ENCODE measurements at places on chromosomes 3 and 15. TPM values are rescaled to one million over a fixed set of nuclear protein-coding genes. Genes with fewer than 3 reads are reported as not detected.

C3orf80 gene
- total RNA-seq: 0.28 TPM

DNA sequence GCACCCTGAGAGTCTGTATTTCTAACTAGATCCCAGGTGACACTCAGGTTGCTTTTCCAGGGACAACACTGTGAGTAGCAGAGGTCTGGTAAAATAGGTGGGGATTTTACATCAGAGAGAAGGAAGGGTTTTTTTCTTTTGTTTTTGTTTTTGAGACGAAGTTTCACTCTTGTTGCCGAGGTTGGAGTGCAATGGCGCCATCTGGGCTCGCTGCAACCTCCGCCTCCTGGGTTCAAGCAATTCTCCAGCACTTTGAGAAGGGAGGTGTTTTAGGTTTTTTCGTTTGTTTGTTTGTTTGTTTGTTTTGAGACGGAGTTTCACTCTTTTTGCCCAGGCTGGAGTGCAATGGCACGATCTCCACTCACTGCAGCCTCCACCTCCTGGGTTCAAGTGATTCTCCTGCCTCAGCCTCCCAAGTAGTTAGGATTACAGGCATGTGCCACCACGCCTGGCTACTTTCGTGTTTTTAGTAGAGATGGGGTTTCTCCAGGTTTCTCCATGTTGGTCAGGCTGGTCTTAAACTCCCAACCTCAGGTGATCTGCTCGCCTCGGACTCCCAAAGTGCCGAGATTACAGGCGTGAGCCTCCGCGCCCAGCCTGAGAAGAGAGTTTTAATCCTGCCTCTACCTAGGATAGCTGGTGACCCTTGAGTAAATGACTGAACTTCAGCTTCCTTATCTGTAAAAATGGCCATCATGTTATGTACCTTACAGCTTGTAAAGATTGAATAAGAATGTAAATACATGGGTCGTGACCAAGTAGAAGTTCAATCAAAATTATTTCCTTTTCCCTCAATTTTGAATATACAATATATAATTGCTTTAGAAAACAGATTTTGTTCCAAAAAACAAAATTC, 95.9 kb upstream of the FNDC3B start:
- no peak for DNase-seq

GRCh38 chr15:100842756-100843730, 36.6 kb upstream of the ALDH1A3 start:
- DNase-seq: no peak

DNA sequence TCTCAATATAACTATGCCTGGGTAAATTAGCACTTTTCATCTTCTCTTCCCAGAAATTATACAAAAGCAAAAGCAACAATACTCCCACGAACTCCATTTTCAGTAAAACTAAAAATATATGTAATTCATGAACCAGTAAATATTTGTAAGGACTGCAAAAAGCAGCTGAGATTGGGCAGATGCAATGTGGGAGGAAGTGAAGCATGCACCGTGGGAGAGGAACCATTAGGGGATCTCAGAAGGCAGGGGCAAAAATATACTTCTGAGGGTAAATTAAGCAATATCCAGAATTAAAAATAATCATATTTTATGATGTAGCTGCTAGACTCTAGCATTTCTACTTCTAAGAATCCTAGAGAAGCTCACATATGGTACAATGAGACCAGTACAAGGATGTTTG, 20.2 kb downstream of the CFAP91 start:
- DNase-seq: no peak

GRCh38 chr15:67968564-67968963, 85.6 kb upstream of the PIAS1 start:
- no peak for DNase-seq

PIF1 gene
- total RNA-seq: 8.1 TPM

GPX1 gene
- total RNA-seq: 589 TPM

- no peak for DNase-seq
Observed at GRCh38 chr3:33425453-33425852, 14.8 kb downstream of the UBP1 start.

GOLGA8Q gene
- total RNA-seq: 2.0 TPM

EOMES gene
- 1.3 TPM for total RNA-seq

LRRN1 gene
- total RNA-seq: 1.2 TPM

DNA sequence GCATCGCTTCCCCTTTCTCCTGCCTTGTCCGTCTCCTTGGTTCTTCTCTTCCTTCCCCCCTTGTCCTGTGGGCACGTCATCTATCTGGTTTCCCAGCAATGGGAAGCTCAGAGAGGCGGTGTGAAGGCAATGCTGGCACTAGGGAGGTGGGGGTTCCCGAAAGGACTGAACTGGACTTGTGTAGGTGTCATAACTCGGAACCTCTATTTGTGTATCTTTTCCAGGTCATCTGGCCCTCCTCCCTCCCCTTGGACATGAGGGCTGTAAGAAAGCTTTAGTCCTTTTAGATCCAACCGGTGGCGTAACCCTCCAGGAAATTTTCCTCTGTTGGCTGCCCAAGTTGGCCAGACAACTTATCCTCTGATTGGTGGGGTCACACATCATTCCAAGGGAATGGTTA, 231.5 kb upstream of the TLE3 start:
- DNase-seq: no peak

DNA sequence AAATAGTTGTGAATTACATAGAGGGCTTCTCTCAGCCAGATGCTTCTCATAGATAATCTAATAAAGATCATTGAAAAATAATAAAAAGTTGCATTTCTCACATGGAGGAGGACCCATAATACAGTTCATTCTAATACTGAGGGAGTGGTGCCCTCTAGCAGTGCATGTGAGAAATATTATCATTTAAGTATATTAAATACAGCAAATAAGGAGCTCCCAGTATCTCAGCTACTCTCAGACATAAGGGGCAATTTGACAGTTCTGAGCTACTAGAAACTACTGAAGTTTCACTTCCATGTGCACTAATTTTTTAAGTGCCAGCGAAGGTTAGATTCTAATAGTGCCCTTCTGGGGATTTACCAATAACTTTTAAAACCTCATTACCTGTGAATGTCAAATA, 188.3 kb downstream of the IL5RA start:
- DNase-seq: peak; percentile 41

ETFA gene
- total RNA-seq: 133 TPM

GNAT1 gene
- total RNA-seq: not detected

DOCK3 gene
- total RNA-seq: 0.34 TPM

KBTBD13 gene
- not detected for total RNA-seq

PLA2G4E gene
- total RNA-seq: 0.12 TPM

DNA sequence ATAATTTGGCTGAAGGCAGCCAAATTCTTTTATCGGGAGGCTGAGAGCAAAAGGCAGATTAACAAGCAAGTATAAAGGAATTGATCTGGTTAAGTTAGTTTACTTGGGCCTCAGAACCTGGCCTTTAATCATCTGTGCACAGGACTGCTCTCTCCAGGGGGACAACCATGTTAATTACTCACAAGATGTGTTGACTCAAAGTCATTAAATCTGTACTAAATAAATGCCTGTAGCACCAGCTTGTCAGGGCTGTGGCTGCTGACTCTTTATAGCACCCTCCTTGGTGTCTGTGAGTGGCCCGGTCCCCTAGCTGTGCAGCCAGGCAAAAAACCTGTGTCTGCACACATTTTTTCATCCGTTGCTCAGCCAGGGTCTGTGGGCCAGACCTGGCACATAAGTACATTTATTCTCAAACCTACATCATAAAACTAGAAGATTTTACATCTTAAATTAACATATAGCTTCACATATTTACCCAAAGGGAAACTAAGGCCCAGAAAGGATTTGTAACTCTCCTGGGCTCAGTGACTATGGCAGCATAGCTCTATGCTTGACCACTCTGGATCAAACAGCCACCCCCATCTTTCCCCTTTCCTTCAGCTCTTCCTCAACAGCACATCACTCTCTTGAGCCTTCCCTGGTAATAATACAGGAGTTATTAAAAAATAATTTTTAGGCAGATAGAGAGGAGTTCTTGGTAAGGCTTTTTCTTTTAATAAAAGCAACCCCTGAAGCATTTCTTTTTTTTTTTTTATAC, 51.4 kb downstream of the NCEH1 start:
- DNase-seq: no peak

DNA sequence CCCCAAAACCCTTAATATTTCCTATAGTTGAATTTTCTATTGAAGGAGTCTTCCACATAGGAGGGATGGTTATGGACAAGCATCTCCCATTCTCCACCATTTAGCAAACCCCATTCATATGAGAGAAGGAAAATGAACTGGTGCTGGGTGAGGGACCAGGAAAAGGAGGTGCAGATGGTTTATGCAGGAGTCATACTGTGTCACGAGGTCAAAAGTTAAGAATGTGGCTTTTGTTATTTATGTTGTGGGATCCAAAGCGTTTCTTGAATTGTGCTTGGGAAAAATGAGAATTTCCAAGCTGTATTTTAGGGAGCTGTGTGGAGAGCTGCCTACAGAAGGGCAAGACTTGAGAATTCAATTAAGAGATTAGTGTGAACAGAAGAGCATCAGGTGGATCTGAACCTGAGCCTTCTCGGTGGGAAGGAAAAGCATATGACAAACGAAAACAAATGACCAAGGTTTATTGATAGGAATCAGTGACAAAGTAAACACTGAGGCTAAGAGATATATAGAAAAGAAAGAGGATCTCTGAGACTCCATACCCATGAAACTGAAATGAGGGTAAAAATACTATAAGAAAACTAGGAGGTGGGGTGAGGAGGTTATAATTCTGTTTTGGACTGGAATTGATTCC, 473.3 kb upstream of the NR2F2 start:
- DNase-seq: no peak

DNA sequence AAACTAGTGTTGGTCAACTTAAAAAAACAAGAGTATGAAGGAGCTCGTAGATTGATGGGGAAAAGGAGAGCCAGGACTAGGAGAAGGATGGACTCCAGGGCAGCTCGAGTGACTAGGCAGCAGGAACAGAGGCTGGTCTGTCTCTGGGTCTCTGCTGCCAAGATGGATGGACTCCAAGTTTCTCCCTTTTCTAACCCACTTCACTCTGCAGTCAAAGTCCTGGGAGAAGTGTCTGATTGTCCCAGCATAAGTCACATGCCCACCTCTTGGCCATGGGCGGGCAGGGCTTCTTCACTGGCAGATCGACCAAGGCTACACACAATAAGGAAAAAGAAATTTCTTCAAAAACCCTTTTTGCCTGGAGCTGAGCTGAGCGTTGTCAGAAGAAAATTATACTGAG, 9.2 kb upstream of the EPB42 start:
- DNase-seq: no peak

DNA sequence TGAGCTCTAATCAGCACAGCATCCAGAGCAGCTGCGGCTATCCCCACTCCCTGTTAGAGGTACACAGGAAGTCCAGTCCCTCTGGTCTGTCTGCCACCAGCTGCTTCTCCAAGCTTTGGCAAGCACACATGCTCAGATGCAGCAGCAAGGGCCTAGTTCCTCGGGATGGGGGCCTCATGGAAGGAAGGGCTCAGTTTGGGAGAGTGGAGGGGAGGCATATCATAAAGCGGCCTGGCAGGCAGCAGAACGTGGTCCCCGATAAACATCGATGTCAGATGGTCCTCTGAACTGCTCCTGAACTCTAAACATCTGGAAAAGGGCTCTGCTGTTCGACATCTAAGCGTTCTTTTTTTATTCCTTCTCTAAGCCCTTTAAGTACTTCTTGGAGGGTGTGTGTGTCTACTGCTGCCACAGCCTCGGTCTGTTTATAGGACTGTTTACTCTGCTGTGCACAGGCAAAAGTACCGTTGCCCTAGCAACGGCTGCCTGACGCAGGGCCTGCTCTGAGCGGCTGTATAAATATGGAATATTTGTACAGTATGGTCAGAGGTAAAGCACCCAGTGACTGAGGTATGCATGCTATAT, 74.6 kb downstream of the PRICKLE2 start:
- DNase-seq: no peak

GRCh38 chr3:70360979-70361760, 48.7 kb upstream of the MDFIC2 start:
- peak; percentile 17 for DNase-seq

All from MCF 10A (cell line).